ENCODE measurements at places on chromosomes 5 and 9.

GRCh38 chr5:67815455-67816391, 399.8 kb upstream of the PIK3R1 start:
- DNase-seq = no peak

- DNase-seq = no peak
These were observed 201.2 kb downstream of the EBF1 start for GRCh38 chr5:158898185-158899177.

- DNase-seq = no peak
These were observed 44.2 kb downstream of the NKD2 start for GRCh38 chr5:1052641-1053390.

DNA sequence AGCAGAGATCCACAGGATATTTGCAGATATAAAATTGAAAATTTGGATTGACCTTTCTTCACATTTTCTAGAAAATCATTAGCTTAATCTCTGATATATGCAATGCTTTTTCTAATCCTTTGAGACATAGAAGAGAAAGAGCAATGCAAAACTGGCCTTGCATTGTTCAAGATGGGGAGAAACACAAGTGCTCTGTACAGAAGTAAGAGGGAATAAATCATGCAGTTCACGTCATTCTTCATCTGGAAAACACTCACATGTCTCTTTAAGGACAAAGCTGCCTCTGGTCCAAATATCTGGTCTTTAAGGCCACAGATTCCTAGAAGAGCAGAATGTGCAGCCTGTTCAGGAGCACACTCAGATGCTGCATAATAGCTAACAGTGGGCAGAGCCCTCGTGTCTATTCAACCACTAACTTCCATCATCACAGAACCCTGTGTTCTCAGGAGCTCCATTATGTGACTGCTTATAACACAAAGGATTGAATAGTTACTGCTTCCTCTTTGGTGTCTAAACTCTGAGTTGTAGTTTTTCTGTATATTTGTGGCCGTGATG, 277.5 kb downstream of the PLK2 start:
- DNase-seq = no peak

DNA sequence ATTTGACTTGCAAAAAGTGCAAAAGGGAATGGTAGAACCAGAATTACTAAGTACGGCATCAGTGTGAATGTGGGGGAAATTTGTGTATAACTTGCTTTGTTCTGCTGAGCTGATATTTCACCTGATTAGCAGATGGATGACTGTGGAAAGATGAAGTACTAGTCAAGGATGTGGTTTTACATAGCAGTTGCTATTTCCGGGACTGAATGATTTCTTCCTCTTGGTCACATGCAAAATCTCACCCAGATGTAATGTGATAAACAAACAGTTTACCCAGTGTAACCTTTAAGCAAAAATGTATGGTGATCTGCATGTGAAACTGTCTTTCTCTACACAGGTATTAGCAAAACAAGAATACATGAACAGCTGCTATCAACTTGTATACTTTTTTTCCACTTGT, 46.1 kb downstream of the DCP2 start:
- no peak for DNase-seq

DNA sequence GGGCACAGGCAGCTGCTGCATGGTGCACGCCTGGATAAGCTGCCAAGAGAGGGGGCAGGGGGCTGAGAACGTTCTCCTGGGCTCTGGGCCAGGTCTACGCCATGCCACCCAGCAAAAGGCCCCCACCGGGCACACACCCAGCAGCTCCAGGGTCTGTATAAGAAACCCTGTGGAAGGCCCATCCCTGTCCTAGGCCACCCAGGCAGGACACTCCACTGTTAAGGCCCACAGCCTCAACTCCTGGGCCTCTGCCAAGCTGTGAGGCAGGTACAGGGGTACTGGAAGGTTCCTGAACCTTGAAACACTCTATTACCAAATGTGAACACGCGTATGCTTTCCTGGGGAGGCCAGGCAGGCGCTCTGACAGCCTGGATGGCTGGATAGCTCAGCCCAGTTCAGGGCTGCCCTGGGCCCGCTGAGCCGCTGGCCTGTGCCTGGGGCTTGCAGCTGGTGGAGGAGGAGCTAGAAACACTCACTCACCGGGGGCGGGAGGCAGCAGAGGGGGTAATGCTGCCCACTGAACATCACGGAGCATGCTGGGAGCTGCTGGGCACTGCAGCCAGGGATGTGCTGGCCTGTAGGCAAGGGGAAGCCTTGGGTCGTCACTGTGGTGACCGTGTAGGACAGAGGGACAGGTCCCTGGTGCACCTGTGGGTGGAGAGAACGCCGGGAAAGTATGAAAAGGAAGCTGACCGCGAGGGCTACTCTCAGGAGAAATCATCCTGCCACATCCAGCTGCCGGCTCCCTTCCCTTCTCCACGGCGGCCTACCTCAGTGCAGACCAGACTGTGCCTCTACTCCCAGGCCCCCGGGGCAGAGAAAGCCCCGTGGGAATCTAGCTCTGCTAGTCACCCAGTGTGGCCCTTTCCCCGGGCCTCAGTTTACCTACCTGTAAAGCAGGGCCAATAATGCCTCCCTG, 6.0 kb downstream of the RNF44 start:
- DNase-seq = peak; percentile 53

GRCh38 chr9:69292078-69292477, 32.9 kb upstream of the ENTREP1 start:
- DNase-seq = no peak

DNA sequence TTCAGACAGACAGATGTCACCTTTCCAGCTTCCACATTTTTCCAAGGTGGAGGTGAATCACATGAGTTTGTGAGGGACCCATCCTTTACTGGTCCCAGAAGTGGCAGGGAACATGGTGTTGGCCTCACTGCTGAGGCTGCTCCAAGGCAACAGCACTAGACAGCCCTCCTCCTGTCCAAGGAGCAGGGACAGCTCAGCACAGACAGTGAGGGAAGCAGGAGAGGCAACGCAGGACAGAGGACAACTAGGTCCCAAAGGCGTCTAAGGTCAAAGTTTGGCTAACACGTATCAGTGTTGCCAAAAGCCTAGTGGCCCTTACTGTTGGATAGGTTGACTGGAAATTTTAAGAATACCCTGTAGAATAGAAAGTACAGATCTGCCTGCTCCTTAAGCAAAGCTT, 251.7 kb upstream of the PANK3 start:
- no peak for DNase-seq
